Omental fat pad (tissue), 4 donors: ENCODE measurements at places on chromosomes 7 and 10.

- DNase-seq = no peak
Observed at GRCh38 chr7:141123522-141123921, 49.7 kb downstream of the TMEM178B start.

- no peak for DNase-seq
Observed at GRCh38 chr10:95247881-95248583, 42.8 kb downstream of the PDLIM1 start.

GRCh38 chr10:6082496-6083395 is 6.1 kb upstream of the RBM17 start:
- no peak for DNase-seq

GRCh38 chr10:25157650-25158049 is 17.2 kb upstream of the GPR158 start:
- DNase-seq = no peak

DNA sequence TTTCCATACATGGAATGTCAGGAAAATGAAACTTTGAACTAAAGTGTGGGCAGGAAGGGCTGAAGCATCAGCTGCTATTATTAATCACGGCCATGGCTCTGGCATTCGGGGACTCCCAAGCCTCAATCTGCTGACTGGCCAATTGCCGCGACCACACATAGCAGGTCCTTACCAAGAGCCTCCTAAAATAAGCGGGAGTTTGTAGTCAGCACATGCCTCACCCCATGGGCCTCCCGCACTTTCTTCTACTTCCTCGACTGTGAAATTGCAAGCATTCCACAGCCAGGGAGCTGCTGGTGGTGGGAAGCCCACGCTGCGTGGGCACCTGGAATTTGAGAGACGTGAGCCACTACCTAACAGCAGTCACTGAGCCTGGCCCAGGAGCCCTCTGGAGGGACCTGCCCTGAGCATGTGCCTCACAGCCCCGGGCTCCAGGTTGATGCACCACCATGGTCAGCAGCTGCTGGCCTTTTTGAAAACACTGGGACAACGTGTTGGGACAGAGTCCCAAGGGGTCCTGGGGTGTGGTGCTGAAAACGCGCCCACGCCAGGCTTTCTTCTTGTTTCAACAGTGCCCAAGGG is 211.4 kb downstream of the TNS3 start:
- no peak for DNase-seq

DNA sequence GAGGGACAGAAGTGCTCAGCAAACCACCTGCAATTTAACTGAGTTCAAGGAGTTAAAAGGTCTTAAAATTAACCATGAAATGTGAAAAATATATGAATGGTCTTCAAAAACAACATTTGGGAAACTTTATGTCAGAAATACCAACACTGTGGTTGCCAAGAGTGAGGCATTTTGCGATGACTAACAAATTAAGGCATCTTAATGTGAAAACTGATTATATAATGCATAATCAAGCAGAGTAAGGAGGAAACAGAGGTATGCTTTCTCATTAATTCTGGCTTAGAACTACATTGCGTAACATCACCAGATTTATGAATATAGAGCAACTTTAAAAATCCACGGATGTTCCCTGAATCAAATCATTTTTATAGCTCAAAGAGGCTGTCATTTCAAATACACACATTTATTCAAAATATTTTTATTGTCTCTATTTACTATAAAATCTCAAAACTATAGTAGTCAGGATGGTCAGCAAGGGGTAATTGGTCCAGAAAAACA is 335.5 kb downstream of the LRRTM3 start:
- no peak for DNase-seq

DNA sequence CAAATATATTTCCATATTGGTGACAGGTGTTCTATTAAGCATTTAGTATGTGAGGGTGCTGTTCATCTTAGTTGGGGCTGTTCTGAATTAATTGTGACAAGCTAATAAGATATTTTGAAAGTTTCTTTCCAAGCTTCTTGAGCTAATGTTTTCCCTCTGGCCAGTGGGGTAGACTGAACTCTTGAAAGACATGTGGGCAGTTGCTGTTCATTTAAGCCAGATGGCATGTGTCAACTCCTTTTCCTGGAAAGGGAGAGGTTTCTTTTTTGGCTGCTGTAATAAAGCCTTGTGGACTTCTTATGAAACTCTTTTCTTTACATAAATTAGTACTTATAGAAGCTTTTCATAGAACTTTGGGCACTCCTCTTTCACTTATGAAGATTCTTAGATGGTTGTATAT is 21.7 kb downstream of the RAB18 start:
- DNase-seq = no peak

GRCh38 chr10:132836832-132837540 is 51.0 kb upstream of the NKX6-2 start:
- DNase-seq = no peak

DNA sequence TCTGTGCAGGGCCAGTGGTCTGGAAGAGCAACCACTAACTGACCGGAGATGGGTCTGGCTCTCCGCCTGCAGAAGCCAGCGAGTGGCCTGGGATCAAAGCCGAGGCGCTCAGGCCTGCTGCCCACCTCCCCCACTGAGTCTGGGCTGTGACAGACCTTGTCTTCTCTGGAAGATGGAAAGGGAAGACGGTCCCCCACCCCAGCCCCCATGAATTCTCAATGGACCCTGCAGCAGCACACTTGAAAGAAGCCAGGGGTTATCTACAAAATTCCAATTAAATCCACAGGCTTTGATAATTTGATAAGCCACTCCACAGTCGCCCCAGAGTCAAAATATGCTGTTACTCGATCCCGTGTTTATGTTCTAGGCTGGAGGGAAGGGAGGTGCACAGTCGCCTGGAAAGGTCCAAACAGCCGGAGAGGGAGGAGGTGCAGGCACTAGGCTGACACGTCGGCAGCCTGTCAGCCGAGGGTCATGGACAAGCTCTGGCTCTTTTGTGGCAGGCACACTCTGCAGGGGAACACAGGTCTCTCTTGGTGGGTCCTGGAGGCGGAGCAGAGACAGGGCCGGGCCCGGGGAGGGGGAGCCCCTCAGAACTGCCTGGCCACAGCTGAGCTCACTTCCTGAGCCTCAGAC is 134.9 kb downstream of the SH3PXD2A start:
- no peak for DNase-seq

DNA sequence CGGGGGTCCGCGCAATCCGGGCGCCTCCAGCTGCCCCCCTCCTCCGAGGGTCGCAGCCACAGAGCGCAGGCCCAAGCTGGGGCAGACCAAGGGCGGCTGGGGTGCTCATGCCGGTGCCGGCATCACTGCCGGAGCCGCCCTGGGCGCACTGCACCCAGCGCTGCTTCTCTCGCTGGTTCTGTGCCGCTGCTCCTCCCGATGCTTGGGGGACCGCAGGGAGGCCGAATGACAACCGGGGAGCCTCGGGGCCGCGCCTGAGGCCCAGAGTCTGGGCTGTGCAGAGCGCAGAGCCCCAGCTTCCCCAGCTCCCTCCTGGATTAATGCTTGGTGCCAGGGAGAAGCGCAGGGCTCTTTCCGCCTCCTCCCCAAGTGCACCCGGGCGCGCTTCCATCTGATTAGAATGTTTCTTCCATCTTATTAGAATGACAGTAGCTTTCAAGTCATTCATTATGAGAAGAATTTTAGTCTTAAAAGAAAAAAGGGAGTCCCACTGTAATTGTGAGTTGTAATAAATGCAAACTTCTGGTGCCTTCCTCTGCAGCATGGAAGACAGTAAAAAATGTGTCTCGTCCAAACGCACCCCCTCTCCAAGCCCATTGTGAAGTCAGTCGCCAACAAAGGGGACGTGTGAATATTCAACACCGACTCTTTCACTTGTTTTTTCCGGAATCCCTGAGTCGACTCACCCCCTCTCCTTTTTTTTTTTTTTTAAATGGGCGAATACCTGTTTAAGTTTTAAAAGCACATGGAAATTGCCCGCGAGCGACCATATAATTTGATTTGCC is 19.5 kb upstream of the PTF1A start:
- DNase-seq = no peak
